Testis (tissue), 5 donors: ENCODE measurements at places on chromosomes 3 and 15.

DNA sequence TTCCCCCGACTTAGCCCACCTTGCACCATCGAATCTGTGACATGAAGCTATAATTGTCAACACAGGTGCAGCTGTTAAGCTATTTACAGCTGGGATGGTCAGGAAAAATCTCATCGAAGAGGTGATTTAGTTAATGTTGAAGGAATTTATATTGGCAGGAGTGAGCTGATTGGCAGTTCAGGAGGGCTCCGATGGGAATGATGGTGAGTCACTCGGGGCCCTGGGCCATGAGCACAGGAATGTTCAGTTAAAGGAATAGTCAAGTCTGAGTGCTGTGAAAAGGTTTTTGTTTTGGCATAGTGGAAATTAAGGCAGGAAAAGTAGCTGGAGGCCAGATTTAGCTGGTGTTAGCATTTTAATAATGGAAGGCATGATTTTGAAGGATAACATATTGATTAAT is 95.7 kb downstream of the OXSM start:
- H3K36me3 ChIP-seq = no peaks in the 10 kb centered on the region
- H3K4me3 ChIP-seq = no peak overlapping the region
- H3K4me1 ChIP-seq = no peaks in the 10 kb centered on the region
- DNase-seq = no peak
- H3K27me3 ChIP-seq = no peaks in the 10 kb centered on the region
- no peak overlapping the region for H3K27ac ChIP-seq

- DNase-seq = no peak
- no peaks in the 10 kb centered on the region for H3K27me3 ChIP-seq
- no peaks in the 10 kb centered on the region for H3K4me1 ChIP-seq
- H3K4me3 ChIP-seq = no peak overlapping the region
- H3K27ac ChIP-seq = no peak overlapping the region
Measured at GRCh38 chr15:99322643-99323405, 71.5 kb downstream of the LRRC28 start.

GRCh38 chr15:89116404-89116803 is 28.1 kb downstream of the ABHD2 start:
- no peak for DNase-seq
- H3K27ac ChIP-seq = no peak overlapping the region
- H3K4me1 ChIP-seq = peaks cover 9% of the 10 kb centered on the region
- H3K4me3 ChIP-seq = no peak overlapping the region
- H3K27me3 ChIP-seq = no peaks in the 10 kb centered on the region

- H3K4me1 ChIP-seq = peaks cover 13% of the 10 kb centered on the region
- no peak overlapping the region for H3K4me3 ChIP-seq
- H3K36me3 ChIP-seq = no peaks in the 10 kb centered on the region
- H3K27me3 ChIP-seq = no peaks in the 10 kb centered on the region
Measured at GRCh38 chr3:18447720-18448119, 22.6 kb upstream of the SATB1 start.

- no peak overlapping the region for H3K4me3 ChIP-seq
- no peak for DNase-seq
- no peak overlapping the region for H3K27ac ChIP-seq
- no peaks in the 10 kb centered on the region for H3K36me3 ChIP-seq
- H3K27me3 ChIP-seq = no peaks in the 10 kb centered on the region
- no peaks in the 10 kb centered on the region for H3K4me1 ChIP-seq
Measured at GRCh38 chr3:107142786-107143575, 234.3 kb upstream of the CCDC54 start.
